CD4-positive, alpha-beta T cell (primary cell): ENCODE measurements at places on chromosomes 1 and 21.

DNA sequence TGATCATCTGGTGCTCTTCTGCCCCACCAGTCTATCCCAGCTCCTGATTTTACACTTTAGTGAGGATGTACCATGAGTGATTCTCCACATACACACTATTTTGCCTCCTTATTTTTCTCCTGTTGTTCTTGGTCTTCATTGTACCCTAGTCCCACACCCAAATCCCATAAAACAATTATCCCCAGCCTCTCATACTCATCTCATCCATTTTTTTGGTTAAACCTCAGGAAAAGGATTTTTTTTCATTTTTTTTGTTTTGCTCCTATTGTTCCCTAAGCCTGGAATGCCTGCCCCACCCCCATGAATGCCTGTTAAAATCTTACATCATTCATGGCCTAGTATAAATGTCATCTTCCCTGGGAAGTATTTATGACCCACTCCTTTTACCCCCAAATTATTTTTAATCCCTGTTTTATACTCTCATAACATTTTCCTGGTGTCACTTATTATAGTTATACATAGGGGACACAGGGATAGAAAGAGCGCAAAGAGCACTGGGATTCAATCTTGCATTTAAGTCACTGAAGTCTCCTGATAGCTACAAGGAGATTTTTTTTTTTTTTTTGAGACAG is 4.9 kb upstream of the LINGO4 start:
- no peak for DNase-seq

- DNase-seq, result peak; percentile 34
These were observed 41.2 kb upstream of the CFAP298 start for GRCh38 chr21:32653326-32653901.

GRCh38 chr1:57165546-57165945 is 199.7 kb upstream of the C8B start:
- DNase-seq, result no peak

DNA sequence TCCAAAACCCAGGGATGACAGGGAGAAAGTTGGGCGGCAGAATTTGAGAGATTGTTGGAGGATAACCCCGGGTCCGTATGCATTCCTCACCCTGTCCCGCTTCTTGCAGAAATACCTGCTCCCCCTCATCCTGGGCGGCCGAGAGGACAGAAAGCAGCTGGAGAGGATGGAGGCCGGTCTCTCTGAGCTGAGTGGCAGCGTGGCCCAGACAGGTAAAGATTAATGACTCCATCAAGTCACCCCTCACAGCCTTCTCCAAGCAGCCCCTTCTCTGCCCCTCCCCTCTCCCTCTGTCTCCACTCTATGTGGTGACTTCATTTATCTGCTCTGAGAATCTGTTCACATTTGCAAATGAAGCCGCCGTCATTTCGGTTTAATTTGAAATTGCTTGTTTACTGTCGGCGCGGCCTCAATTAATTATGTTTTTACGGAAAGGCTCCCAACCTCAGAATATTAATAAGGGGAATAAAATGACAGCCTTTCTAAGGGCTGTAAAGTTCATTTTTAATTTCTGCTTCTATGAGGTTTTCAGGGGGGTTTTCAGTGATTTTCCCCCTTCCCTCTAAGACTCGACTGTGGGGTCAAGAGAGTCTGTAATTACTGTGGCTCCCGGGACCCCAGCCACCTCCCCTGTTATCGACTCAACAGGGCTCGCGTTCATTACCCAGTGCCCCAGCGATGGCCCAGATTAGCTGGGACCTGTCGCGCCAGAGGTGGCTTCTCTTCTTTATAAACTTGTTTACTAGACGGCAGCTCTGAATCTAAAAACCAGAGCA is 148.3 kb downstream of the PEX14 start:
- no peak for DNase-seq

DNA sequence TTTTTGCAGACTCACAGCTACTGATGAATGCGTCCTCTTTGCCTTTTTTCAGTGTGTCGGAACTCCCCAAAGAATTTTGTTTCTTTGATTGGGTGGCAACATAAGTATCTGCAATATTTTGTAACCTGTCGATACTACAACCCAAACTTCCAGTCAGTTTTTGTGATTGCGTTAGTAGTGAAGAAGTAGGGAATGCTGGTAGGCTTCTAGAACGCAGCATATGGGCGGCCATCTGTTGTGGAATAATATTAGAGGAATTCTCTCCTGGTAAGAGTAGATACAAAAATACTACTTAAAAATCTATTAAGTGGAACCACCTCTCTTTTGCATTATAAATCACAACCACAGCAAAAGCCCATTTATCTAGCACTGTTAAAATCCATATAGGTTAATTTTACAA is 107.4 kb downstream of the LYST start:
- no peak for DNase-seq

GRCh38 chr1:71618191-71618590 is 537.4 kb upstream of the ZRANB2 start:
- no peak for DNase-seq

DNA sequence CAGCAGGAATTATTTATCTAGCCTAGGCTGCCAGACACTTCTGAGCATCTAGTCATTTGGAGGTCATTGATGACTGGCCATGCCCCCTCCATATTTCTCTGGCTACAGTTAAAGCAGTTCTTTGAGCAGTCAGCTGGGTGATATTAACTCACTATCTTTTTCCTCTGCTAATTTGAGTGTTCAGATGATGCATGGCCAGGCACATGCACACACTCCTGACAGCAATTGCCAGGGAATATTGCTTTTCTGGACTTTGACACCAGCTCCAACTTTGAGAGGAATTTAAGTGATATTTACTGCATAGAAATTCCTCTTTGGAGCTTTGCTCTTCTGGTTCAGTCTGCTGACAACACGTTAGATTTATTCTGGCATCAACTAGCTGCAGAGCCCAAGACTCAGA is 52.6 kb downstream of the CD247 start:
- peak; percentile 8 for DNase-seq

- DNase-seq, result no peak
These were observed 116.4 kb downstream of the GDAP2 start for GRCh38 chr1:117812869-117813511.

DNA sequence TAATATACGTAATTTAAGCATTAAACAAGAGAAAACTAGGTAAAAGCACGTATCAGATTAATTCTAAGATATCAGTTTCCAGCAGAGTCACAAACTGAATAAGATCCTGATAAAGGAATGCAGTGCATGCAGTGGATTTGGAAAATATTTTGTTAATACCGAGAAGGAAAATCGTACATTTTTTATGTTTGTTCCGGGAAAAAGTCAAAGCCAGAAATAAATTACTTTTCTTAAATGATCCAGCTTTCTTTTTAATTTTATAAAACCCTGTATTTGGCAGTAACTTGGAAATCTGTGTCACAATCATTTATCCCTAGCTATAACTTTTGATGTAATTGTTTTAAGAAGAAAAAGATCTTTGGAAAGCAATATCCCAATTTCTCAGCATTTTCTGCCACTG is 955 bp downstream of the PALMD start:
- DNase-seq, result no peak

DNA sequence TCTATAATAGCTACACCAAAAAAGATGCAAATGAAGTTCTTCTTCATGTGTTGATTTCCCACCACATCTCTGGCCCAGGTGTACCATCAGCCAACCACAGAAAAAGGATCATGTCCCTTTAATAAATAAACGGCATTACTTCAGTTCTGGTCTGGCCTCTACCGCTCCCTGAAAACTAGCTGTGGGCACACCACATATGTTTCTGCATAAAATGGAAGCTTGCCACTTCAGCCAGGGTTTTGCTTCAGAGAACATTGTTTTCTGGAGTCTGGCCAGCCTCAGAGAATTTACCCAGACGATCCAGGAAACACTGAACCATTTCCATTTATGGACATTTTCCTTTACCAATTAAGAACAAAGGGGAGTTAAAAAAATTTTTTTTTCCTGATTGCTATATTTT is 5.8 kb upstream of the LAMC2 start:
- DNase-seq, result no peak

DNA sequence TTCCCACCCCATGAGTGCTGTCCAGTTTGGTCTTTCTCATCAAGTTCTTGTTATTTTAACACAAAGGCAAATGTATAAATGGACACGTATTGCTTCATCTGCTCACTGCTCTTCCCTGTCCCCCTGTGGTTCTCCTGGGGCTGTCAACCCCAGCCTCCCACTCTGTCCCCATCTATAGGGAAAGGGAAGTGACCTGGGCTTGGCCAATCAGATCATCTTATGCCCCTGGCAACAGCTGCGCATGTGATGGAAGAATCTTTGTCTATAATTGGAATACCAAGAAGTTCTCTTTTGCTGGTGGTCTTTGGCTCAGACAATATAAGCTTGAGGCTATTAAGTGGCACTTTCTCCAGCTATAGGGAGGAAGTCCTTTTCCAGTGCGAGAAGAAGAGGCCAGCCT is 4.7 kb upstream of the CCSAP start:
- no peak for DNase-seq

DNA sequence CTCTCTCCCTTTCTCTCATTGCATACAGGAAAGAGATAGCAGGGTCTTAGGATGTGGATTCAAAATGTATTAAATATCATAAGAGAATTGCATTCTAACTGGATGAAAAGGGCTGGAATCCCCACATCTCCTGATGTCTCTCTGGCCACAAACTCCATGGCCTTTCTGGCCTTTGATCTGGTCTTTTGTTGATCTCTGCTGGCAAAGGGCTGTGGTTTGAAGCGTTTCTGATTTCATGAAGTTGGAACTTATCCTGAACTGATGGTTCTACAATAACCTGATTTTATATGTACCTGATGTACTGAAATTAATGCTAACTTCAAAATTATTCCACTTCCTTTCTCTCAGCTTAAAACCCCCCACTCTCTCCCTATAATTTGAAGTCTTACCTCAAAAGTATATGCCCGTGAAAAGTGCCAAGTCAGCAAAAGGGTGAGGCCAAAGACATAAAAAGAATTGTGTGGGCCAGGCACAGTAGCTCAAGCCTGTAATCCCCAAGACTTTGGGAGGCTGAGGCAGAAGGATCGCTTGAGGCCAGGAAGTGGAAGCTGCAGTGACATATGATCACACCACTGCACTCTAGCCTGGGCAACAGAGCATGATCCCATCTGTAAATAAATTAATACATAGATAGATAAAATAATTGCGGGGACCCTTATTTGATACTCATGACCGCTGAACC is 6.4 kb upstream of the KIF14 start:
- DNase-seq, result no peak

GRCh38 chr21:36350282-36350910 is 30.4 kb downstream of the MORC3 start:
- no peak for DNase-seq

- DNase-seq, result no peak
These were observed 82.7 kb downstream of the HLCS start for GRCh38 chr21:36883532-36884486.

DNA sequence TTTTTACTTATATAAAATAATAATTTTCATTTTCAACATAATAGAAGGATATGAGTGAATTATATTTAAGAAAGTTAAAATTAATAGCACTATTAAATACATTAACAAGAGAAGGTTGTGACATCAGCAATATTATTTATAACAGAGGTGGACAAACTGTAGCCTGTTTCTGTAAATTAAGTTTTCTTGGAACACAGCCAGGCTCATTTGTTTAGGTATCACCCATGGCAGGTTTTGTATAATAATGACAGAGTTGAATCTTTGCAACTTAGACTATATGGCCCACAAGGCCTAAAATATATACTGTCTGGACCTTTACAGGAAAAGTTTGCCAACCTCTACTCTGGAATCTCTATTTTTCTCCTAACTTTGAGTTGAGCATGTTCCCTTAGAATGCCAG is 42.8 kb upstream of the CACYBP start:
- DNase-seq, result no peak

DNA sequence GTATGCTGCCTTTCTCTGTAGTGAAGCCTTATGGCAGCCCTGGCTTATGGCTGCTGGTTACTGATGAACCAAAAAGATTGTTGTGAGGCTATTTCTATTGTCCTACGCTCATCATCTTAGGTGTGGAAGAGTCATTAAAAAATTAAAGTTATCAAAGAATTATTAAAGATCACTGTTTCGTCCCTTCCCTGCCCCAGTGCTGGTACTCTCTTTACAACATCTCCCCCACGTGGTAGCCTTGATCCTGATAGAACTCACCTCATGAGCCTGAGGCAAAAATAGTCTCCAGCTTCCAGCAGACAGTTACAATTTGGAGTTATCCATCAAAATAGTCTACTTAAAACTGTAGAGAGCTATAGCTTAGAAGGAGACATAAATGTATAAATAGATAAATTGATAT is 201.5 kb downstream of the S1PR1 start:
- no peak for DNase-seq

DNA sequence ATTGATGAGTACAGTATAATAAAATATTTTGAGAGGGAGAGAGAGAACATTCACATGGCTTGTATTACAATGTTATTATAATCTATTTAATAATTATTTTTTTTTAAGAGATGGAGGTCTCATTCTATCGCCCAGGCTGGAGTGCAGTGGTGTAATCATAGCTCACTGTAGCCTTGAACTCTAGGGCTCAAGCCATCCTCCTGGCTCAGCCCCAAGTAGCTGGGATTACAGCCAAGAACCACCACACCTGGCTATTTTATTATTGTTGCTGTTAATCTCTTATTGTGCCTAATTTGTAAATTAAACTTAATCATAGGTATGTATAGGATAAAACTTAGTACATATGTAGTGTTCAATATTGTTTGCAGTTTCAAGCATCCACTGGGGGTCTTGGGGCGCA is 57.8 kb downstream of the HS2ST1 start:
- DNase-seq, result no peak

DNA sequence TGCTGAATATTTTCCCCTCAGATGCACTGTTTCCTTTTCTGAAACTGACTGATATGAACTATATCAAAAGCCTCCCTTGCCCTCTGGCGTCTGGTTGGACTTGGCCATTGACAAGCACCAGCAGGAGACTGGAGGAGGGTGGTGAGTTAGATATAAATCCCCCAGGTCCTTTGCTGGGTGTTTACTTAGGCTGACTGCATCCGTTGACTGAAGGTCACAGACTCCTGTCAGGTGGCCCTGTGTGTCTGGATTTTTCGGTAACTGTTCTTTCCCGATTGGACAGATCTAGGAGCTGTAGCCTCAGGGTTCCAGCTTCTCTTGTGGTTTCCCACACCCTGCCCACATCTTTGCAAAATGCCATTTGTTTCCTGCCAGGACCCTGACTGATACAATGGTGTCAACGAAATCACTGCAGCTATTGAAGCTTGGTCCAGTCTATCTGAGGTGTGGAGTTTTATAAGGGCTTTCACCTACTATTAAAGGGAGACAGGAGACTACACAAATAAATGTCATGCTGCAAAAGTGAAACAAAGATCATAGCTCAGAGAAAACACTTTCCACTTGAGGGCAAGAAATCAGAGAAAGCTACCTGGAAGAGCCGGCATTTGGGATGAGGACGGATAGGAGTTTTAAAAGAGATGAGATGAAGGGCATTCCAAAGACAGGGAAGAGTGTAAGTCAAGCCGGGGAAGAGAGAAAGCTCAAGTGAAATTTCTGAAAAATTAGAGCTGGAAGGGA is 1.5 kb upstream of the MAGI3 start:
- no peak for DNase-seq

DNA sequence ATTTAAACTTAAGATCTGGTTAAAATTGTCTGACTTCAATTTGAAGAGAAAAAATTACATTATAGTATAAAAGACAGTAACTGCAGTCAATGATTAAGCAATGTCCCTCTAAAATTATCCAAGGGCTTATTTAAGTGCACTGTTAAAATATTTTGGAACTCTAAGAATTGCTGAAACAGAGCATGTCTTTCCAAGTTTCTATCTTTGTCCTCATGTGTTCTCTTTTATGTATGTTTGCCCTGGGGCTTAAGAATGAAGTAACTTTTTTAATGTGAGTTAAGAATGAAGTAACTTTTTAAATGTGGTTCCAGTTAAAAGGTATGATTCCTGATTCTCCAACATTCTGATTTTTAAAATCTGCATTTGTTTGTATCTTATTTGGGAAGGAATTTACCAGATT is 69.0 kb upstream of the MARK1 start:
- DNase-seq, result no peak

GRCh38 chr1:20540281-20540680 is 12.1 kb upstream of the FAM43B start:
- no peak for DNase-seq
